Activated CD4-positive, alpha-beta T cell treated with anti-CD3 and anti-CD28 coated beads, Interleukin-2, amount 10 ng/mL, durations not matched to agents 7 days and 5 days (primary cell): ENCODE measurements at places on chromosomes 2 and 18.

GRCh38 chr2:170822290-170823087 is 5.8 kb downstream of the GAD1 start:
- H3K4me1 ChIP-seq, result peaks cover 40% of the 10 kb centered on the region
- H3K27ac ChIP-seq, result peak overlapping the region; percentile 22
- H3K4me3 ChIP-seq, result peak overlapping the region; percentile 46
- H3K36me3 ChIP-seq, result peaks cover 2% of the 10 kb centered on the region

GRCh38 chr2:8086796-8087479 is 594.9 kb upstream of the ID2 start:
- H3K4me1 ChIP-seq, result no peaks in the 10 kb centered on the region
- no peak for DNase-seq
- H3K27ac ChIP-seq, result no peak overlapping the region
- no peaks in the 10 kb centered on the region for H3K36me3 ChIP-seq
- no peaks in the 10 kb centered on the region for H3K27me3 ChIP-seq

- no peaks in the 10 kb centered on the region for H3K36me3 ChIP-seq
- no peaks in the 10 kb centered on the region for H3K4me1 ChIP-seq
- H3K4me3 ChIP-seq, result no peak overlapping the region
- no peak overlapping the region for H3K27ac ChIP-seq
These were observed 163.6 kb downstream of the NAPG start for GRCh38 chr18:10689236-10690034.

DNA sequence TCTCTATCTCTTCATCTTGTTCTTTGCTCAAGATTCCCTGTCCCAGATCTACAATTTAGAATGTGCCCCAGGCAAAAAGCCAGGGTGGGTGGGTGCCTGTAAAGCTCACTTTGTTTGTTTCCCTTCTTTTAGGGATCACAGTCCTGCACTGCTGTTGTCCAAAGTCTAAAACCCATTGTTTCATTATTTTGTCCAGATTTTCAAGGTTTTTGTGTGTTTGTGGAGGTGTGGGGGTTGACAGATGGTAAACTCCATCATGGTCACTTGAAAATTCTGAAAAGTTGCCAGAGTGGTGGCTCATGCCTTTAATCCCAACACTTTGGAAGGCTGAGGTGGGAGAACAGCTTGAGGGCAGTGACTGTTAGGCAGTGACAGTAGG is 41.5 kb downstream of the YES1 start:
- peaks cover 2% of the 10 kb centered on the region for H3K36me3 ChIP-seq
- no peak overlapping the region for H3K4me3 ChIP-seq
- H3K4me1 ChIP-seq, result peaks cover 4% of the 10 kb centered on the region
- no peak overlapping the region for H3K27ac ChIP-seq
- no peak for DNase-seq

DNA sequence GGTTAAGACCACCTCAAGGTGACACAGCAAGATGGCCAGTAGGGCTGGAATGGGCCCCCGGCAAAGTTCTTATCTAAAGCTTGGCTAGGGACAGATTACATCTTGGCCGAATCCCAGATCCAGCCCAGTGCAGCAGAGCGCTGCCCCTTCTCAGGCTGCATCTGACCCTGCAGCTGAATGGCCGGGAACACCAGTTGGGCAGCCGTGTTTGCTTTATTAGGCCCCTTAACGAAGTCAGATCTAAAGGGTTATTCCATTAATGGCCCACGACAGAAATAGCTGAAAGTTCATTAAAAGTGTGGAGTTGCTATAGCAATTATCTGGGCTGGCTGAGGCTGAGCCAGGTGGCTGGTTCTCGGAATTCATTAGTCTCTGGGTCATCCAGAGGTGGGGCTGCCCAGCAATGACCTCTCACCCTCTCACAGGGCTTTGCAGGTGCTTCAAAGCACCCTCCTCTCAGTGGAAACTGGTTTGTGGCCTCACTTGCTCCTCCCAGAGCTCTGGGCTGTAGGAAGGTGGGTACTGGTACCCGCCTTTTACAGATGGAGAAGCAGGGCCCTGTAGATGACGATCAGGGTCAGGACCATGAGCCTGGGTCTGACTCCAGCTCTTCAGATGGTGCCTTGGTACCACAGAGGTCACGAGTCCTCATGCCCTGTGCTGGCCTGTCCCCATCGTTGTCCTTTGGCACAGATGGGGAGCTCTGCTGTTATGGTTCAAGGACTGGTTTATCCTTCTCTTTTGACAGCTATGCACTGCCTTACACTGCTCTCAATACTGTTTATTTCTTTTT is 68.8 kb downstream of the EMX1 start:
- DNase-seq, result no peak
- H3K4me1 ChIP-seq, result no peaks in the 10 kb centered on the region
- H3K27me3 ChIP-seq, result no peaks in the 10 kb centered on the region
- H3K36me3 ChIP-seq, result no peaks in the 10 kb centered on the region
- H3K27ac ChIP-seq, result no peak overlapping the region

DNA sequence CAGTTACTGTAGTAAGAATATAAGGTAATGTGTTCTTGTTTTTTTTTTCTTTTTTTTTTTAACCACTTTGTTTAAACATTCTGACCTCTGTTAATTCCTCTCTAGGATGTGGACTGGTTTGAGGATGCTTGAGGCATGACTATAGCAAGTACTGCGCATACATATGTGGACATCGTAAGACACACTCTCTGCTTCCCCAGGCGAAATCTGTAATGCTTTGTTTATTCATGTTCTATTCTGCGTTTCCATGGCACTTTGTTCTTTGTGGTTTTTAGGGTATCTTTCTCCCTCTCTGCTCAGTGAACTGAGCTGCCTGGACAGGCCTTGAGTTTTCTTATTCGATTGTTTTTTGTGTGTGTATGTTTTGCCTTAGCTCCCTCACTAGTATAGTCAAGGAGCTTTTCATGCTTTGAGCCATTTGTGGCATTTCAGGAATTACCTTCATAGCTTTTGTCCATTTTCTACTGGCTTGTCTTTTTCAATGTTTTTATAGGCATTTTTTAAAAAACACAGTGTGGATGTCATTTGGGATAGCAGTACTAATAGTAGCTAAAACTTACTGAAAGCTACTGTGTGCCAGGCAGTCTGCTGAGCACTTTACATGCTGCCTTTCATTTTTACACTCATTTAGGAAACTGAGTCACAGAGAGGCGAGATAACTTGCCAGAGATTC is 1.9 kb upstream of the SH3BP4 start:
- H3K4me3 ChIP-seq, result peak overlapping the region; percentile 14
- H3K36me3 ChIP-seq, result no peaks in the 10 kb centered on the region
- H3K4me1 ChIP-seq, result peaks cover 7% of the 10 kb centered on the region

GRCh38 chr2:168097431-168097830 is 150.0 kb downstream of the STK39 start:
- no peak overlapping the region for H3K27ac ChIP-seq
- no peaks in the 10 kb centered on the region for H3K4me1 ChIP-seq
- no peak overlapping the region for H3K4me3 ChIP-seq
- peaks cover 19% of the 10 kb centered on the region for H3K36me3 ChIP-seq

DNA sequence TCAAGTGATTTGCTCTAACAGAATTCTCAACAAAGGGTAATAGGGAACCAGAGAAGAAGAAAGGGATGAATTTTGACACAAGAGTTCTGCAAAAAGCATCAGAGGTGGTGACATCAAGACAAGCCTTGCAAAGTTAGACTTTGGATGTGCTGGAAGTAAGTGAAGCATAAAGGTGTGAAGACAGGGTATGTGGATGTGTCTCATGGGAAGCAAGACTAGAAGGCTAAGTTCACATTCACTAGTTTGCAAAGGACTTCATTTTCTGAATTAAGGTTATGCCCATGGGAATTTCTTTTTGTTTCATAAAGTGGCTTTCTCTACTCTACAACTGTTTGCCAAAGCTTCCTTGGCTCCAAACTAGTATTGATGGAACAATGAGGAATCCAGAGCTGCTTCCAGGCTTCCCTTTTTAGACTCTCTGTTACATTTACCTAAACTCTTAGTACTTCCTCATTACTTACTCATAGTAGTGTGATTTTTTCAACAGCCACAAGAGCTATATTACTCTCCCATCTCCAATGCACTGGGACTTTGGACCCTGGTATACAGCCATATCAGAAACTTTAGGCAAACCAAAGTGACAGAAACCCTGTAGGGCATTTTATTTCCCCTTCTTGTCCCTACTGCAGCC is 21.1 kb upstream of the IHH start:
- H3K36me3 ChIP-seq, result peaks cover 3% of the 10 kb centered on the region
- no peak overlapping the region for H3K27ac ChIP-seq
- no peaks in the 10 kb centered on the region for H3K27me3 ChIP-seq
- peaks cover 12% of the 10 kb centered on the region for H3K4me1 ChIP-seq

- no peak overlapping the region for H3K4me3 ChIP-seq
- H3K4me1 ChIP-seq, result peaks cover 13% of the 10 kb centered on the region
- no peaks in the 10 kb centered on the region for H3K27me3 ChIP-seq
- no peak for DNase-seq
- H3K36me3 ChIP-seq, result peaks cover 4% of the 10 kb centered on the region
These were observed 21.3 kb upstream of the TTN start for GRCh38 chr2:178828486-178828881.
